ENCODE measurements at places on chromosomes 6 and 20.
A peak's percentile ranks its signal among the peaks of the same experiment; 100 is the strongest.

- peaks cover 7% of the 10 kb centered on the region for H3K36me3 ChIP-seq
- H3K4me3 ChIP-seq, result no peak overlapping the region
- peaks cover 61% of the 10 kb centered on the region for H3K4me1 ChIP-seq
Measured at GRCh38 chr6:137222381-137222780, 3.2 kb upstream of the IFNGR1 start.

- no peak for DNase-seq
- H3K27ac ChIP-seq, result no peak overlapping the region
- no peaks in the 10 kb centered on the region for H3K36me3 ChIP-seq
- H3K4me3 ChIP-seq, result no peak overlapping the region
Measured at GRCh38 chr6:82569022-82569421, 205.4 kb downstream of the TPBG start.

- DNase-seq, result no peak
- H3K4me1 ChIP-seq, result no peaks in the 10 kb centered on the region
- H3K36me3 ChIP-seq, result no peaks in the 10 kb centered on the region
- no peaks in the 10 kb centered on the region for H3K27me3 ChIP-seq
Measured at GRCh38 chr6:162825597-162825996, 97.8 kb downstream of the PACRG start.

DNA sequence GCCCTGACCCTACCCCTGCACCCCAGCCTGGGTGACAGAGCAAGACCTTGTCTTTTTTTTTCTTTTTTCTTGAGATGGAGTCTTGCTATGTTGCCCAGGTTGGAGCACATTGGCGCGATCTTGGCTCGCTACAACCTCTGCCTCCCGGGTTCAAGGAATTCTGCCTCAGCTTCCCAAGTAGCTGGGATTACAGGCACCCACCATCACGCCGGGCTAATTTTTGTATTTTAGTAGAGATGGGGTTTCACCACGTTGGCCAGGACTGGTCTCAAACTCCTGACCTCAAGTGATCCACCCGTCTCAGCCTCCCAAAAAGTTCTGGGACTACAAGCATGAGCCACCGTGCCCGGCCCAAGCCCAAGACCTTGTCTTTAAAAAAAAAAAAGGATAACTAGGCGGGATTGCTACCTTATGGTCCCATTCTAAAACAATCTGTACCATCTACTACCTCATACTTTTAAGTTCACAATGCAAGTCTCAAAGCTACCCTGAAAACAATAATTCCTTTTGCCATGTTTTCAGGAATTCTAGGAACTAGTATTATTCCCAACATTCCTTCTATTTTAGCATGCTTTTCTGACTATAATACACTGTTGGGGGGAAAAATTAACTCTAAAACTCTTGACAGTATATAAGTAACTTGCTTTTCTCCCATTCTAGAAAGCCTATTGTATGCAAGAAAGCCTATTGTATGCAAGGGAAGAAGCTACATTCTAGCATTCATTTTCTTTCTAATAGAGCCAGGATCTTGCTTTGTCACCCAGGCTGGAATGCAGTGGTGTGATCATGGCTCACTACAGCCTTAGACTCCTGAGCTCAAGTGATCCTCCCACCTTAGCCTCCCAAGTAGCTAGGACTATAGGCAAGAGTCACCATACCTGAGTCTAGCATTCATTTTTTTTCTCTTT, 6.6 kb downstream of the TUBB start:
- DNase-seq, result no peak
- H3K27ac ChIP-seq, result peak overlapping the region; percentile 27
- H3K36me3 ChIP-seq, result peaks cover 43% of the 10 kb centered on the region
- no peak overlapping the region for H3K4me3 ChIP-seq

DNA sequence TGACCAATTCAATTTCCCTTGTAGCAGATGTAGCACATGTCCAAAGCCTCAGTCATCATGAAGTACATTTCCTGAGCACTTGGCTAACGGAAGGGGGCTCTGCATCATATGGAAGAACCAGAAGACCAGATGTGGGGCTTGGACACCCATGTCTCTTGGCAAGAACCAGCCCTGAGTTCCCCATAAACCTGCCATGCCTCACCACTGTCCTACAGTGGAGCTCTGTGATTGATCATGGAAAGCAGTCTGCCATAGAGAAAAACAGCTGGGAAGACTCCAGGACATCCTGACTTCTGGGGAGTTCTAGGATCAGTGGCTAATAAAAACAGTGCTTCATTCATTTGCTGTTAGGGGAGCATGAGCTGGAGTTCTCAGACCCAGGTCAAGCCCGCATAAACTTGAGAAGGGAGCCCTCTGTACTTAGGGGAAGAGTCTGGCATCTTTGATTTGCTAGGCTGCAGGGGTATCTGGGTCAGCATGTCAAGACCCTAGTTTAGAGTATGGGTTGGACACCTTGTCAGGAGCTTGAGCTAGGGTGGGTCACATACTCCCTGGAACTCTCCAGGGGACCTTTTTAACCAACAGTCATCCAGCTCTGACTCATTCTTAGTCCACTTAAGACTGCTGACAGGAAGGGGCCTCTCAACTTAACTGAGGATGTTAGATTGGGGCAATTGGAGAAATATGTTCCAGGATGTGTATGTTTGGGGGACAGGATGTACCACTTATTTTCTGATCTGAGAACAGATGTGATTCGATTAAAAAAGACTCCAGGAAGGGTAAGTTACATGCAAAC, 26.3 kb upstream of the TRAM2 start:
- H3K4me3 ChIP-seq, result no peak overlapping the region
- no peaks in the 10 kb centered on the region for H3K36me3 ChIP-seq
- peaks cover 5% of the 10 kb centered on the region for H3K4me1 ChIP-seq

GRCh38 chr6:21591446-21591845, 2.1 kb upstream of the SOX4 start:
- peaks cover 2% of the 10 kb centered on the region for H3K36me3 ChIP-seq
- DNase-seq, result no peak
- peaks cover 26% of the 10 kb centered on the region for H3K4me1 ChIP-seq
- H3K27ac ChIP-seq, result no peak overlapping the region
- H3K4me3 ChIP-seq, result no peak overlapping the region

GRCh38 chr20:58950603-58951002, 30.5 kb upstream of the NELFCD start:
- no peaks in the 10 kb centered on the region for H3K36me3 ChIP-seq
- H3K4me1 ChIP-seq, result no peaks in the 10 kb centered on the region
- H3K27me3 ChIP-seq, result peaks cover 2% of the 10 kb centered on the region
- DNase-seq, result no peak
- H3K4me3 ChIP-seq, result no peak overlapping the region

- no peaks in the 10 kb centered on the region for H3K36me3 ChIP-seq
- DNase-seq, result no peak
- H3K27me3 ChIP-seq, result peaks cover 8% of the 10 kb centered on the region
- H3K4me1 ChIP-seq, result peaks cover 14% of the 10 kb centered on the region
Measured at GRCh38 chr6:134628154-134628553, 310.2 kb upstream of the SGK1 start.

DNA sequence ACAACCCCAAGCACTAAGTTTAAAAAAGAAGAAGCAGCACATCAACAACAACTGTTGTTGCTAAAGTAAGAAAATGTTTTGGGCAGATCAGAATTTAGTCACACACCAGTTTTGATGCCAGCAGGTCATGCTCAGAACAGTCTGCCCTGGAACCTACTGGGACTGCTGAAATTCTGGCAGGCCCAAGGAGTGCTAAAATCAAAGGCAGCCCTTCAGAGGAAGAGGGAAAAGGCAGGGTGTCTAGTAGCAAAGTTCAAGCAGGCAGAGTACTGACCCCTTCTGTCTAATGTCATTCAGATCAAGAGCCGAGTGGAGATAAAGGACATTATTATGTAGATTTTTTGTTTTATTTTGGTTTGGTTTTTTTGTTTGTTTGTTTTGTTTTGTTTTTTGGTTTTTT, 96.6 kb upstream of the LOC128125822 start:
- H3K4me3 ChIP-seq, result no peak overlapping the region
- no peaks in the 10 kb centered on the region for H3K4me1 ChIP-seq
- H3K36me3 ChIP-seq, result no peaks in the 10 kb centered on the region
- H3K27ac ChIP-seq, result no peak overlapping the region
- DNase-seq, result no peak

- no peak for DNase-seq
- H3K36me3 ChIP-seq, result peaks cover 17% of the 10 kb centered on the region
- no peaks in the 10 kb centered on the region for H3K27me3 ChIP-seq
- no peak overlapping the region for H3K4me3 ChIP-seq
- H3K27ac ChIP-seq, result no peak overlapping the region
- peaks cover 2% of the 10 kb centered on the region for H3K4me1 ChIP-seq
Measured at GRCh38 chr6:26394289-26394688, 7.8 kb upstream of the BTN3A1 start.

DNA sequence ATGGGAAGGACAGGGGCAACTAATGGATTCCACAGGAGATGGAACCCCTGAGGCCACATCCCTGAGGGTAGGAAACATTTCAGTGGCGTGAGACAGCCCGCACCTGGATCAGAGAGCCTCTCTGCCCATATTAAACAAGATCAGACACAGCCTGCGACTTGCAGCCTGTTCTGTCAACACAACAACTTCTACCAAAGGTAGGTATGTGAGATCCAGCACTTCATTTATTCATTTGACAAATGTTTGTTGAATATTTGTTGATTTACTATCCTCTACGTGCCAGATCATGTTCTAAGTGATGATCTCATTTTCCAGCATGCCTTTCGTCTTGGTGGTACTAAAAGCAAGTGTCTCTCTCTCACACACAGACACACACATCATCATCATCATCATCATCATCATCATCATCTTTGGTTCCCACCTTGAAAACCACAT, 43.2 kb upstream of the NT5E start:
- H3K27ac ChIP-seq, result no peak overlapping the region
- no peak overlapping the region for H3K4me3 ChIP-seq
- no peaks in the 10 kb centered on the region for H3K27me3 ChIP-seq
- no peaks in the 10 kb centered on the region for H3K36me3 ChIP-seq
- H3K4me1 ChIP-seq, result peaks cover 56% of the 10 kb centered on the region

DNA sequence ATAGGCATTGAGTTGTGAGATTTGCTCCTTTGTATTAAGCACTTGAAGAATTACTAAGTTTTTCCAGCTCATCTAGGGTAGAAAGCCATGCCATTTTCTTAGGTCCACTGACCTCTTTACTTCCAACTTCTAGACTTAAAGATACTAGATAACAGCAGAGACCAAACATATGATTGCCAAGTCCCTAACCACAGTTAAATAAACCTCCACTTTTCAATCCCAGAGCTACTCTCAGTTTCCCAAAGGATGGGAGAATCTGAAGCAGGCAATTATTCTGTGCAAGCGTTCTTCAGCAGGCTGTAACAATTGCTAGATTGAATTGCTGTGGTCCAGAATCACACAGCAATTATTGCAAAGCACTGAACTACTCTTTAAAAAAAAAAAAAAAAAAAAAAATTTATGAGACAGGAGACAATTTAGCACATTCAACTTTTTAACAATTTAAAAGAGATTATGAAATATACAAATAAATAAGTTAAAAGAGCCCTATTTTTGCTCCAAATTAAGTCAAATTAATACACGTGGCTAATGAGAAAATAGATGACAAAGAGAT, 104.0 kb upstream of the PRSS16 start:
- peak overlapping the region; percentile 58 for H3K27ac ChIP-seq
- H3K36me3 ChIP-seq, result peaks cover 5% of the 10 kb centered on the region
- no peak for DNase-seq
- peaks cover 42% of the 10 kb centered on the region for H3K4me1 ChIP-seq

- H3K27ac ChIP-seq, result no peak overlapping the region
- H3K27me3 ChIP-seq, result peaks cover 2% of the 10 kb centered on the region
- DNase-seq, result no peak
Measured at GRCh38 chr6:152573762-152574161, 63.4 kb downstream of the SYNE1 start.

GRCh38 chr6:137339929-137340559, 120.9 kb upstream of the IFNGR1 start:
- no peaks in the 10 kb centered on the region for H3K36me3 ChIP-seq
- no peak overlapping the region for H3K4me3 ChIP-seq
- no peaks in the 10 kb centered on the region for H3K27me3 ChIP-seq

GRCh38 chr6:115365783-115366182, 694.9 kb downstream of the FRK start:
- no peak for DNase-seq
- no peak overlapping the region for H3K27ac ChIP-seq
- H3K4me1 ChIP-seq, result no peaks in the 10 kb centered on the region
- no peaks in the 10 kb centered on the region for H3K27me3 ChIP-seq
- no peak overlapping the region for H3K4me3 ChIP-seq

DNA sequence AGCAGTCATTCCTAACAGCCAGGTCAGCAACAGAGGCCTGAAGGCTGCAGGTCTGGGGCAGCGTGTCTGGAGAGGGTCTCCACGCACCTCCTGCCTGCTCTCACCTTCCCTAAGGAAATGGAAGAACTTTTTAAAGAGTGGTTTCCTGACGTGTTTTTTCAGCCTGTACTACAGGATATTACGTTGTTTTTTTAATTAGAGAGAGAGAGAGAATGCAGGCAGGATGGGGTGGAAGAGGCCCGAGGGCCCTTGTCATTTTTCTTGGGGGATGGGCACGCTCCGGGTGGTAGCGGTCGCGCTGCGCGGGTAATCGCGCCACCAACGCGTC, 2.1 kb downstream of the DLL1 start:
- peaks cover 35% of the 10 kb centered on the region for H3K4me1 ChIP-seq
- no peak for DNase-seq
- H3K27me3 ChIP-seq, result peaks cover 38% of the 10 kb centered on the region
- H3K36me3 ChIP-seq, result peaks cover 3% of the 10 kb centered on the region
- peak overlapping the region; percentile 53 for H3K27ac ChIP-seq

GRCh38 chr6:93021235-93021915, 398.0 kb downstream of the EPHA7 start:
- no peaks in the 10 kb centered on the region for H3K36me3 ChIP-seq
- H3K27ac ChIP-seq, result no peak overlapping the region
- no peaks in the 10 kb centered on the region for H3K27me3 ChIP-seq
- H3K4me3 ChIP-seq, result no peak overlapping the region
- no peaks in the 10 kb centered on the region for H3K4me1 ChIP-seq

DNA sequence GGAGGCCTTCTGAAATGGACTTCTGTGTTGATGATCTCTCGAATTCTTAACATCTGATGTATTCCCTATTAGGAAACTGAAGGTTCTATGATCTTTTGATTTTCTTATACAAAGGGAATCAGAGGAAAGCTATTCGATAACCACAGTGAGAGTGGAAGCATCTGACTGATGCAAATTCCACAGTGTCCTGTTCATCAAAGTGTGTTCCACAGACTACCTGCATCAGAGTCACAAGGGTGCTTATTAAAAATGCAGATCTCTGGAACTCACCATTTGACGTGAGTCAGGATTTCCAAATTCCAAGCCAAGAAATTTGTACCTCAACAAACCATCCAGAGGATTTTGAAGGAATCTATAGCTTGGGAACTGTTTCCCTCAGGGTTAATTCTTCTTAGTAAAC, 4.4 kb upstream of the MEP1A start:
- no peak overlapping the region for H3K4me3 ChIP-seq
- no peaks in the 10 kb centered on the region for H3K36me3 ChIP-seq
- H3K4me1 ChIP-seq, result no peaks in the 10 kb centered on the region

DNA sequence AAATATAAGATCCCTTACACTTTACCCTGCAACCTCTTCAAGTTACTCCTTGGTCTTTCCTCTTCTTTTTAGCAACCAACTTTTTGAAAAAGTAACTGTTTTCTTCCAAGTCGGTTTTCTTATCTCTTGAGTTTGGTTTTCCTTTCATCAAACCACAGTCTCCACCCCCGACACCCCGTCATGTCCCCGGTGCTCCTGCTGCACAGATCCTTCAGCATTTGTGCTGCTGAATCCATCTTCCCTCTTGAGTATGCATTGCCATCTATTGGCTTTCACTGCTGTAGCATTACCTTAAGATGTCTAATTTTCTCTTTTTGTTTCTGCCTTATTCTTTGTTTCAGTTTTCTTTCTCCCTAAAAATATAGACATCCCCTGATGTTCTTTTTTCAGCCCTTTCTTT, 11.9 kb upstream of the TNFRSF21 start:
- peaks cover 2% of the 10 kb centered on the region for H3K4me1 ChIP-seq
- no peak overlapping the region for H3K27ac ChIP-seq
- no peak overlapping the region for H3K4me3 ChIP-seq
- no peaks in the 10 kb centered on the region for H3K36me3 ChIP-seq
- peaks cover 23% of the 10 kb centered on the region for H3K27me3 ChIP-seq

Measured in activated naive CD8-positive, alpha-beta T cell treated with anti-CD3 and anti-CD28 coated beads, Interleukin-2, amount 50 U/mL, for 24 hours (primary cell).